ENCODE measurements at places on chromosomes 7 and 10. TPM values are rescaled to one million over a fixed set of nuclear protein-coding genes. Genes with fewer than 3 reads are reported as not detected.

DNA sequence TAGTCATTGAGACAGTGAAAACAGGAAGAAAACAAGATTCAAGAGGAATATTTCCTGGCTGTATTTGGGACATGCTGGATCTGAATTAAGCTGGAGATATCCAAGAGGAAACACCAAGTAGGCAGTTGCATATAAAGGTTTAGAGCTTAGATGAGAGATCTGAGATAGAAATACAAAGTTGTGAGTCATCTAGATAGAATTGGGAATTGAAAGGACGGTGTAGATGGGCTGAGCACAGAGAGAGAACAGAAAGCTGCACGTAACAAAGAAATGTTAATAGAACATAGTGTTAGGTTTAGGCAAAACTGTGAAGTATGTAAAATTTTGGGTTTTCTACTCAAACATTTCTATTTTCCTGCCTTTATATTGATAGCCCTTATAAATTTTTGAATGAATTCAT is 218.5 kb upstream of the TMEM196 start:
- no peak for DNase-seq

DNA sequence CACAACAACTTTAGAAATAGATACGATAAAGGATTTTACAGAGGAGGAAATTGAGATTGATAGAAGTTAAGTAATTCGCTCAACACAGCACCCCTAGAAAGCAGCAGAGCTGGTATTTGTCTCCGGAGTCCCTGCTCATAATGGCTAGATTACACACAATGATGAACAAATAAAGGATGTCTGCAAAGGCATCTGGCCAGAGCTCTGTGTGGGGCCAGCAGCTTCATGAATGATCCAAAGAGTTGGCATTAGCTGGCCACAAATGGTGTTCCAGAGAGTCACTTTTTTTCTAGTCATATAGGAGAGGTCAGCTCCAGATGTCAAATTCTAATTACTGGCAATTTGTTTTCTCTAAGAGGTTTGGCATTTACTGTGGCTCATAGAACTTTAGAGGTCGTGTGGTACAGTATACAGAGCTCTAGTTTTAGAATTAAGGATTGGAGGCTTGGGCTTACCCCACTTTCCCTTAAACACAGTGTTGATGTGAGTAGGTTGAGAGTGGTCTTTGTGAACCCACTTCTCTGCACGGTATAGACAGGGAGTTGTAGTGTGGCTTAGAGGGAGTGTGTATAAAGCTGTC is 186.2 kb downstream of the BICC1 start:
- DNase-seq: no peak

DNA sequence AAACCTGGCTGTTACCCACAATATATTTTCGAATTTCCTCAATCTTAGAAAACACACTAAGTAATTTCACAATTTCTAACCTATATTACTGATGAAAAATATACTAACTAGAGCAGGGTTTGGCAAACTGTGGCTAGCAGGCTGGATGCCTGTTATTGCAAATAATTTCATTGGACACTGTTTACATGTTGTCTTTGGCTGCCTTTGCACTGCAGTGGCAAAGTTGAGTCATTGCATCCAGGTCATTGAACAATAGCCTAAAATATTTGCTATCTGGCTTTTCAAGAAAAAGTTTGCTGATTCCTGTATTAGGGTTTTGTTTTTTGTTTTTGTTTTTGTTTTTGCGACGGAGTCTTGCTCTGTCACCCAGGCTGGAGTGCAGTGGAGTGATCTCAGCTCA is 47.2 kb downstream of the KIF11 start:
- DNase-seq: peak; percentile 81

GRCh38 chr7:51082096-51082840 is 234.3 kb downstream of the COBL start:
- DNase-seq: no peak

- peak; percentile 42 for DNase-seq
These were observed 348.7 kb upstream of the SEMA3C start for GRCh38 chr7:81267508-81267907.

DNA sequence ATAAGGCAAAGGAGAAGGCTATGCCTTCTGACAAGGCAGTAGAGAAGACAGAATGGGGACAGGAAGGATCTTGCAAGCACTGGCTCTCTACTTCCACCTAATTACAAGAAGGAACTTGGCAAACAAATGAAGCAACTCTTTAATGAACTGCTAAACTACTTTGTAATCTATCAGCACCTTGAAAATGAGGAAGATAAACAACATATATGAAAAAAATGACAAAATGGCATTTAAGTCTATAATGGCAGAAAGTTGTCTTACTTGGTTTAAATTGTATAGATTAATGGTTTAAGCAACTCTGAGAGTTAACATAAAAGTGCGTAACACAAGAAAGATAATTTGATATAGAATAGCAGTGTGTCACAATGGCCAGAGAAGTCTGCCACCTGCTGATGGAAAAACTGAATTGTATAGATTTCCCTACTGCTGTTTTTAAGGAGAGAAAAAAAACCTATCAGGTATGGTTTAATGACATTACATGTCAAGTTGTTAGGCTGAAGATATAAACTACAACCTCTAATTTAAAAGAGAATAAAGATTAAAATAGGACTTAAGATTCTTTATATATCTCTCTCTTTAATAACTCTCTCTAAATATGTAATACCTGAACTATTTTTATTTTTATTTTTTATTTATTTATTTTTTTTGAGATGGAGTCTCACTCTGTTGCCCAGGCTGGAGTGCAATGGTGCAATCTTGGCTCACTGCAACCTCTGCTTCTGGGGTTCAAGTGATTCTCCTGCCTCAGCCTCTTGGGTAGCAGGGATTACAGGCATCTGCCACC is 11.8 kb downstream of the NT5C3A start:
- peak; percentile 72 for DNase-seq

DNA sequence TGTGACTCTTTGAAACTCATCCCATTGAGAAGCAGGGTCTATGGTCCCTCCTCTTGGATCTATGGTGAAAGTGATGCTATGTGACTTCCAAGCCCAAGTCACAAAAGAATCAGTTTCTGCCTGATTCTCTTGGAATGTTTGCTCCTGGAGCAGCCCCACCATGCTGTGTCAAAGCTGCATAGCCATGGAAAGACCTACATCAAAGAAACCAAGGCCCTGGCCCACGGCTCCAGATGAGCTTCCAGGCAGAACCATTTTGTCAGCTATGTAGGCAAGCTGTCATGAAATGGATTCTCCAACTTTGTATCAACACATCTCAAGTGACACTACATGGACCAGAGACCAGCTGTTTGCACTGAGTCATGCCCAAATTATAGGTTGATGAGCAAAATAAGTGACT is 77.0 kb downstream of the AASS start:
- no peak for DNase-seq

DNA sequence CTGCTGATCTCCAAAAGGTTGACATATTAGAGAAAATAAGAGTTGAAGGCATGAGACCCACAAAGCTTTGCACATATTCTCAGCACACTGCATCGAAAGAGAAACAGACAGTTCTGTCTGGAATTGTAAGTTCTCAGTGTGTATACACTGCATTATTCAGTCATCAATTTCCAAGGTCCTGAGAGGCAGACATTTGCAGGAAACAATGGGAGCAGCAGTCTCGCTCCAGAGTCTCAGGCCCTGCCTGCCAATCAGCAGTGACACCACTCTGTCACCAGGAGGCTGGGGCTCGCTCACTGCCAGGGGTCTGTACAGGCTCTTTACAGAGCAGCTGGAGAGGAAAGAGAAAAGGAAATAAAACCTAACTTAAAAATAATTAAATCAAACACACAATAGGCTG is 36.3 kb downstream of the JAZF1 start:
- DNase-seq: no peak

GRCh38 chr10:44863344-44864047 is 47.6 kb upstream of the TMEM72 start:
- DNase-seq: no peak

DNA sequence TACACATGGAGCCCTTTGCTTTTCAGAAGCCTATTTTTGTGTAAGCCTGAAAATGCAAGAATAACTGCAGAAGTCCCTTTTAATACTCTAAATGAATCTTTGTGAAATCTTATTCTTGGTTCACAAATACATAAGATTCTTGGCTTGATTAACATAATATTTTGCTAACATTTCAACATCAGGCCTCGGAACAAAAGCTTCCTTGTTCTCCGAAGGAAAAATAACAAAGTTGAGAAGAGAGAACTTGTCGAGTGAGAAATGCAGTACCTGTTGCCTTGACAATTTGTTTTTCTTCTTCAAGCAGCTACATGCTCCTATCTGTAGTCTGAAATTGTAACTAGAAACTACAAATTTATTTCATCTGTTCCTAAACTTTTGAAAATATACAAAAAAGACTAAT is 8.5 kb downstream of the NT5C2 start:
- DNase-seq: peak; percentile 40

GRCh38 chr10:68367121-68367520 is 34.4 kb upstream of the PBLD start:
- no peak for DNase-seq

GRCh38 chr7:73602721-73603651 is 21.3 kb downstream of the MLXIPL start:
- no peak for DNase-seq

GRCh38 chr10:102729029-102730026 is 14.4 kb upstream of the WBP1L start:
- DNase-seq: peak; percentile 84

DNA sequence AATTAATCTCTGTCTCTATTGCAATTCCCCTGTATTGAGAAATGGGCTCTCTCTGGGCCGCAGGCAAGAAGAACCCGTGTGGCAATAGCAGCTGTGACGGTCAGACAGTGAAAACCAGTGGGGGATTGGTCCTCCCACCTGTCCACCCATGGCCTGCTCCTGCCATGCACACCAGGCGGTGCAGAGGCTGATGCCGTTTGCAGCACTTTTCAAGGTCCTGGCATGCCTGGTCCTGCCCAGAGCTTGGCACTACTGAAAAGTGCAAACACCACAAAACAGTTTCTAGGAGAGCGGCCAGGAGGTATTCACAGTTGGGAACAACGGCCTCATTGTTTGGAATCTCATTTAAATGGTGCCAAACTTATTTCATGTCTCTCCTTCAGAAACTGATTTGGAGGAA is 41.5 kb downstream of the PSPH start:
- DNase-seq: no peak

- DNase-seq: no peak
These were observed 255.4 kb downstream of the ARHGAP21 start for GRCh38 chr10:24468281-24468751.

GRCh38 chr10:85510682-85511081 is 855.9 kb downstream of the GRID1 start:
- DNase-seq: no peak

DNA sequence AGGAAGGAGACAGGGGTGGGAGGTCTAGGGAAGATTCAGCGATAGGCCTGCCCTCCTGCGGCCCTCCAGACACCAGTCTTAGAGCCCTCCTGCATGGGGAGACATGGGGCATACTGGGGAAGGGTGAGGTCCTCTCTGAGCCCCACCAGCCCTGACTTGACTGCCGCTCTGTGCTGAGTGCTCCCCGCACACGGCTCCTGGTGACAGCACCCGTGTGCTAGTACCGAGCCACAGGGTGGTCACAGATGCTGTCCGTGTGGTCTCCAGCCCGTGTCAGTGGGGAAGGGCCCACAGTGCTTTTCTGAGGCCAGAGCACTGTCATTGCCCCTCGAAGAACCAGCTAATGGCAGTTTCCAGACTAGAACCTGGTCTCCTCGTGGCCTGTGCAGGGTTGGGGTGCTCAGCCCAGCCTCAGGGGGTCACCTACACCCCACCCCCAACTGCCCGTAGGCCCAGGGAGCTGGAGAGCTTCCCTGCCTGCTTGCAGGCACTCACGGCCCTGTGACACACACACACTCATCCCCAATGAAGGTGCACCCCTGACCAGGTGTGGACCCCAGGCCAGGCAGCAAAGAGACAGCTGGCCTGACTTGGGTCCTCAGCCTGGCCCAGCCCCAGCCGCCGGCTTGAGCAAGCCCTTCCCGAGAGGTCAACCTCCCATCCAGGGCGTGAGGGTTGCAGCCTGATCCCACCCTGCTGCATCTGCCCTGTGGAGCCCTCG is 86.0 kb upstream of the RET start:
- DNase-seq: no peak

DNA sequence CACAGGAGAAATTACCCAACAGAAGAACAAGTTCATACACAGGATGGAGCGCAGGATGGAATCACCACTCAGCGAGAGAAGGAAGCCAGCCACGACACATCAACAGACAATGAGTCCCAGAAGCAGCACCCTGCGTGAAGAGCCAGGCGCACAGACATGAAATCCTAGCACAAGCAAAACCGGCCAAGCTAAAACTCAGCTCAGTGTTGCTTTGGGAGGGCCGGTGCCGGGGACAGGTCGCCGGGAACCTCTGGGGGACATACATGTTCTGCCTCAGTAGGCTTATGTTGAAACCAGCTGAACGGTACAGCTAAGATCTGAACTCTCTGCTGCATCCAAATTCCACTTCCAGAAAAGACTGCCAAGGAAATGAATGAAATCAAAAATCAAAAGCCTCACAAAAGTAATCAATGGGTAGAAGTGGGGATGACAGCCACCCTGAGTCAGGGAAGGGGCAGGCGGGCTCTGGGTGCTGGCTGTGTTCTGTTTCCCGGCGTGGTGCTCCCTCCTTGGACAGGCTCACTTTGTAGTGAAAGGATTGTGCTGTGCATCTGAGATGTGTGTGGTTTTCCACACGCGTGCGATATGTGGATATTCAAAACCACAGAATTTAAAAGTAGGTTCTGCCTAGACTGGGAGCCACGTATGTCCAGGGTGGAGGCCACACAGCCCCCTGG is 114.7 kb downstream of the PDGFA start:
- DNase-seq: no peak

DNA sequence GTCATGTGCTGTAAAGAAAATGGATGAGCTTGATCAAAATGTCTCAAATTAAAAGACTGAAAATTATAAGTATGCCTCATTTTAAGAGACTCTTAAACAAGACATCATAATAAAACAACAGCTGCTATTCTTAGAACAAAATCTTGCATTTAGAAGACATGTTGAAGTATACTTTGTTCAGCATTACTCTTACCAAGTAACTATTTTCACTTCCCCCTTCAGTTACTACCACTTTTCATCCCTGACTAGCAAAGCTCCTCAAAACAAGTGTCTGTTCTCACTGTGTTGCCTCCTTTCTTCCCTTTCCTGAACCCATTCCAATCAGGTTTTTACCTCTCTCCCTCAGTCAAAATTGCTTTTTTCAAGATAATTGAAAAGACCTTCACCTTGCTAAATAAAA is 31.6 kb downstream of the ELAPOR2 start:
- DNase-seq: no peak

- DNase-seq: no peak
These were observed 66.7 kb downstream of the PAX2 start for GRCh38 chr10:100811752-100812750.

- peak; percentile 65 for DNase-seq
These were observed 44.9 kb downstream of the PNLIPRP2 start for GRCh38 chr10:116665541-116666125.

GRCh38 chr7:41738806-41739205 is 35.9 kb upstream of the INHBA start:
- no peak for DNase-seq

The LRRC17 gene
- total RNA-seq: 95.6 TPM

The KCNIP2 gene
- 1.2 TPM for total RNA-seq

The PITX3 gene
- not detected for total RNA-seq

The GRM3 gene
- total RNA-seq: not detected

The FAM149B1 gene
- 47.5 TPM for total RNA-seq

The PRPS1L1 gene
- not detected for total RNA-seq

The MYOF gene
- 381 TPM for total RNA-seq

The CDK13 gene
- 77.8 TPM for total RNA-seq

The IQCE gene
- total RNA-seq: 210 TPM
